ENCODE measurements at places on chromosomes 5 and 9. TPM values are rescaled to one million over a fixed set of nuclear protein-coding genes. Genes with fewer than 3 reads are reported as not detected.

DNA sequence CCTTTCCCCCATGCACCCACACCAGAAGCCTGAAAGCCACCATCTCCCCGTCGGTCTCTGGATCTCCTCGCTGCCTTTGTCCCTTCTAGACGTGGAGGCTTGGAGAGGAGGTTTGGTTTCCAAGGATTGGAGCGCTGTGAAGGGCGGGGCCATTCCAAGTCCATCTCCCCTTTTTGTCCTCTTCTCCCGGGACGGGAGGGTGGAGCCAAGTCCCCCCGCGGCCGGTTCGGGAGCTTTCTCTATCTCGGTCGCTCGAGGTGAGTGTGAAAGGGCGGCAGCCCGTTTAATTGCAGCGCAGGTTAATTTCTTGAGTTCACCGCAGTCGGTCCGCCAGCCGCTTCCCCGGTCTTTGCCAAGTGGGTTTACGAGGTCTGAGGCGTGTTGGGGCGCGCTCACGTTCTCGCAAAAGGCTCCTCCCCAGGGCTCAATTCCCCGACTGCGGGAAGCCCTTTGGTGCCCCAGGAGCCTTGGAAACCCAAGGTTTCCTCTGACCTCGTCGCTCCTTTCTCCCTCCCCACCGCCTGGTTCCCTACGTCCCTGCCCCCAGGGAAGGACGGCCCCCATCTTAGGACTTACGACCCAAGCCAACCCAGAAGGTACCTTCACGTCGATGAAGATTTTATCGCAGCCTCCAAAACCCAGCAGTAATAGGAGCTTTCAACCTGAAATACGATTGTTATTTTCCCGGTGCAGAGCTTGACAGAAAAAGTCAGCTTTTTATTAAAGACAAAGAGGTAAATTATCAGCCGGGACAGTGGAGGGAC is 2.8 kb upstream of the ZNF462 start:
- ATAC-seq: peak; percentile 20

- no peak for ATAC-seq
These were observed 71.8 kb downstream of the EGFLAM start for GRCh38 chr5:38330207-38330606.

DNA sequence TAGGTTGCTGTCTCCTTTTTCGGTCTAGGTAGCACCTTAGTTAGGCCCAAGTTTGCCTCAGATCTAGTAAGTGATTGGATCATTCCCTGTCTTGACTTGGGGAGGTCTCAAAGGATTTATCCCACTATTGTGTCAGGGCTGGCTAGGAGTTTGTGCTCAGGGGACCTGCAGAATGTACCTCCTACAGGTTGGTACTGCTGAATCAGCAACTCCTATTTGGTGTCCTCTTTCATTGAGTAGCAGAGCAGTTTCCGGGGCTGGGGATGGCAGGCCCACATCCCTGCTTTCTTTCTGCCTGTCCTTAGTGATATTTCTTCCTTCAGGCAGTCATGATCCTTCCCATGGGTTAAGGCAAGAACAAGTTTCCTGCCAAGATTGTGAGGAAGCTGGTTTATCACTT is 192.9 kb upstream of the CCNH start:
- no peak for ATAC-seq

DNA sequence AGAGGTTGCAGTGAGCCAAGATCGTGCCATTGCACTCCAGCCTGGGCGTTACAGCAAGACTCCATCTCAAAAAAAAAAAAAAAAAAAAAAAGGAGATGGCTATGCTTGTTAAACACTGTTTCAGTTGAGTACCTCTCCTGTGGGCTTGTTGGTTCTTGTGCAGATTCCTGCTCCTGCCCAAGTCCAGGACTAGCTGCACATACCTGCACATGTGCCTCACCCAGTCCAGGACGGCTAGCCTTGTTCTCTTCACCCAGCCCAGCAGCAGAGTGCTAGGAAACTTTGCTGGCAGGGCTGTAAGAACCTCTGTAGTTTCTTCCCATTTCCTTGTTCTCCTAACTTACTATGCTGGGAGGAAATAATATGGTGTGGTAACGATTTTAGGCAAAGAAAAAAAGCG is 234.1 kb upstream of the DMRT1 start:
- ATAC-seq: no peak

DNA sequence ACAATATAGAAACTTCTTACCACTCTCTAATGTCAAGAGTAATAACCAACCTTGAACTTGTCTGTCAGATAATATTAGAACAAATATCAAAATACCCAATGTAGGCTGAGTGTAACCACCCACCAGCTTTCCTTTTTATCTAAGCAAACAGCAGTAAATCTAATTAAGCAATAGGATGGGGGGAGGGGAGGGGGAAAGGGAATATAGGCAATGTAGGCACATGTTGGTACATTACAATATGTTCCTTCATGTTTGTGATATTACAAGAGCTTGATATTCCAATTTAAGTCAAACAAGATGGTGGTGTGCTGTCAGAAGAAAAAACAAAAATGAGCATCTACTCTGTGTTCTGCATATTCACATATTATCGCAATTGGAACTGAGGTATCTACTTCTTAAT is 158.2 kb downstream of the DENND1A start:
- no peak for ATAC-seq

GRCh38 chr5:131792896-131793295 is 3.9 kb downstream of the FNIP1 start:
- ATAC-seq: no peak

DNA sequence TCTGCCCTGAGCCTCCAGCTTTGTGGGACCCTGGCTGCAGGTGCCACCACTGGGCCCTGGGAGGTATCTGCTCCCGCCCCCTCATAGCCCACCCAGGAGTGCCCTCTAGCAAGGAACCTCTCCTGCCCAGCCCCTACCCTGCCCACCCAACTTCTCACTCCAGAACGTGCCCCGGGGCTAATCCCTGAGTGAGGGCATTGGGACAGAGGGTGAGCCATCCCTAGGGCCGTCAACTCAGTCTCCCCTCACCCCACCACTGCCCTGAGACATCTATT is 2.7 kb upstream of the RASGEF1C start:
- no peak for ATAC-seq

DNA sequence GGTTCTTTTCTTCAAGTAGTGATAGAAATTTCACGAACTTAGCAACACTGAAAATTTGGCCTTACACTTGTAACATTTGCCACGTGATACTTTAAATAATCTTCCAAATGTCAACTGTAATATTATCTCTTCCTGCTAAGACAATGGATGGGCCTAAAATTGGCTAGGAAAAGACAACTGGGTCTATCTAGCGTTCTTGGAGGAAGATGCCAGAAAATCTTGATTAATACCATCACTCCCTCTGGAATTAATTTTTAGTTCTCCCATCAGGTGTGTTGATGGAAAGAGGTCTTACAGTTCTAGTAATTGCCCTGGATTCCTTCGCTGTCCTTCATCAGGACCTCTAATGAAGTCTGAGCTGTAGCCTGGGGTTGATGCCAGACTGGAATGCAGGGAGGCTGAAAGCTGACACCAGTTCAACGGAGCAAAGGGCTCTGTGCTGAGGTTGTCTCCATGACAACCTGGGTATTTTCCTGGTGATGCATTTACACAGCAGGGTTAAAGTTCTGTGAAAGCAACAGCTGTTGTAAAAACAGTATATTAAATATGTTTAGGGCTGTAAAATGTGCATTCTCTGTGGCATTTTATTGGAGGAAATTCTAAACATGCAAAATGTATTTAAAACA is 92.3 kb downstream of the GAS1 start:
- peak; percentile 99 for ATAC-seq

GRCh38 chr5:157275403-157275802 is 9.5 kb downstream of the CYFIP2 start:
- ATAC-seq: no peak

DNA sequence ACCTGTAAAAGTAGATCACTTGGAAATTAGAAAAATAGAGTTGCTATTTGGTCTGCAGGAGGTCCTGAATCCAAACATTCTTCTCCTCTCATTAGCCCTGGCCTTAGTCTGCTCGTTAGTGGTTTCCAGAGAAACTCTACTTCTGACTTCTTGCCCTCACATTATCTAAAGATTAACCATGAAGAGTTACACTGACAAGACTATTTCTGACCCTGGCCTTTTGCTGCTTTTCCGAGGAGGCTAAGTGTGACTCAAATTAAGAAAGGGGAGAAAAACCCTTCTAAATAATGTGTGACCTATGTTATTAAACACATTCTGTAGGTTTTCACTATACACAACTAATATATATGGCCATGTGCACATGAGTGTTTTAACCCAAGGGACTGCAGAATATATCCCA is 302.4 kb downstream of the RAB3C start:
- no peak for ATAC-seq

GRCh38 chr5:10705747-10706146 is 55.3 kb downstream of the DAP start:
- no peak for ATAC-seq

- no peak for ATAC-seq
These were observed 724 bp downstream of the TCERG1 start for GRCh38 chr5:146447734-146448380.

GRCh38 chr5:96973532-96974401 is 37.9 kb downstream of the LNPEP start:
- ATAC-seq: no peak

- ATAC-seq: no peak
These were observed 4.3 kb upstream of the COX7C start for GRCh38 chr5:86613455-86613854.

DNA sequence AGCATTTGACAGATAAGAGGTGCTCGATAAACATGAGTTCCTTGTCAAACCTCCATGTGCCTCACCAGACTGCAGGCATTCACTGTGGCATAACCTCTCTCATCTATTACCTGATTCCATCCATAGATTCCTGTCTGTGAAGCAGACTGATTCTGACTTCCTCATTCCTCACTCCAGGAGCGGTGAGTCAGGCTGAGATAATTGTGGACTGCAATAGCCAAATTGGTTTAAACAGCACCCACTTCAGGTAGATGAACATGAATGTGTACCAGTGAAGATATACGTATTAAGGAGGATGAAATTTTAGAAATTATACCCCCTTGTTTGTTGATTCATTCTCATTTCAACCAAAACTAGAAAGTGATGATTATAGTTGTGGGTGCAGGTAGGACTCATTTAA is 391.2 kb downstream of the HINT1 start:
- no peak for ATAC-seq

DNA sequence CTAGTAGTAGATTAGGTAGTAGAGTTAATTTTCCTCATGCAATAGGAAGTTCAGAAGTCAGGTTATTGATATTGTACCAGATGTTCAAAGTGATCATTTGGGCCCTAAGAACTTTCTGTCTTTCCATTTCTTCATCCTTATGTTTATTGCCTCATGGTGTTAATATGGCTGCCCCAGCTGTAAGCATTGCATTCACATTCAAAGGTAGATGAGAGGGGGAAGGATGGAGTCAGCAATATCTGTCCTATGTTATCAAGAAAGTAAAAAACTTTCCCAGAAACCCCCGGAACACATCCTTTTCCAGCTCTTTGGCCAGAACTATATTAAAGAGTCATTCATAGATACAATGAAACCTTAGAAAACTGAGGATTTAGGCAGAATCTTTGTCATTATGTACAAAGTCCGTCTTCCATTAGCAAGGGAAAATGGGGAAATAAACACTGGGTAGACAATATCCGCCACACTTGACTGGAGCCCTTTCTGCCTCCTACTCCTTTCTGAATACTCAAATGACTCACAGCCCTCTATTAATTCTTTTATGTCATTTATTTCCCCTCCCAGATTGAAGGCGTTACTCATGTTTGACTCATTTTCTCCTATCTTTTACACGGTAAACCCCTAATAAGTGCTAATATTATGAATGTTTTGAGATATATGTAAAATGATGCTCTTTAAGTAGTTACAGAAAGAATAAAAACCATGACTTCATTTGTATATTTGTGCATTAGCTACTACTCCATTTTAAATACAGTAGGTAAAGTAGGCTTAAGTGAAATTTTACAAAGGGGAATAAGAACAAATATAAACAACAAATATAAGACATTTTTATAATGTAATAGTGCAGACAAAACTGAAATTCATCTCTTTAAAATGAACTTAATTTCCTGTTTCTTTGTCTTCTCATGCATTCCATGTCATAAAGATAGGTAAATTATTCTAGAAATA is 127.6 kb downstream of the SLF1 start:
- peak; percentile 58 for ATAC-seq

DNA sequence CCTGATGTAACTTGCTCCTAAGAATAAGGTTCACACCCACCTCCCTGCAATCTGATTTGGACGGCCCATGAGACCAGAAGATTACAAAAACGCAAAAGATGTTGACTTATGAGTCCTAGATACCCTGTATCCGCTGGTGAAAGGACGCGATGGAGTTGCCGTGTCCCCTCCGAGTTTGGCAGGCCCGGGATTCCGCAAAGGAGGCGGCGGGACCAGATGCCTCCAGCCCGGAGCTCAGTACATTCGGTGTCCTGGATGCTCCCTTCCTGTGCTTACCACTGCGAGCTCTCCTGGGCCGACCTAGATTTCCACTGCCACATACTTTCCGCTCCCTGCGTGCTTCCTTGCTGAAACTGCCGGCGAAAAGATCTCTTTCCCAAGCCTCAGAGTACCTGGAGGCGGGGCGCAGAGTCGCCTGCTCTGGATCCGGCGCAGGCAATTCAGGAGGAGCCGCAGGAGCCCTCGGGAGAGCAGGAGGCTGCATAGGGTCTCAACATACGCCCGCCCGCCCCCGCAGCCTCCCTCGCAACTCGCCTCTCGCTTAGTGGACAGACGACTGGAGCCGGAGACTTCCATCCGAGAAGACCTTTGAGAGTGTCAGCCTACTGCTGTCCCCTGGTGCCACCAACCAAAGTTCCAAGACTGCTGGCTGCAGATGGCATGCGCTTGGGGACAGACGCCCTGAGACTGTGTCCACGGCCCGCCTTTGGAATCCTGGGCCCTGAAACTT is 39.8 kb downstream of the ANXA2R start:
- peak; percentile 53 for ATAC-seq

Gene PCDHGA2
- total RNA-seq: 0.27 TPM

Gene ANKRD18A
- 0.22 TPM for total RNA-seq

Gene NKD2
- 6.8 TPM for total RNA-seq

Gene S1PR3
- total RNA-seq: 0.62 TPM

Gene GPR150
- 0.53 TPM for total RNA-seq
